Activated naive CD8-positive, alpha-beta T cell treated with anti-CD3 and anti-CD28 coated beads for 36 hours (primary cell): ENCODE measurements at places on chromosomes 12 and 14. TPM values are rescaled to one million over a fixed set of nuclear protein-coding genes. Genes with fewer than 3 reads are reported as not detected.

- no peak for DNase-seq
These were observed 336.4 kb downstream of the FOXG1 start for GRCh38 chr14:29102996-29103395.

Gene TNS2
- total RNA-seq, result 1.5 TPM

DNA sequence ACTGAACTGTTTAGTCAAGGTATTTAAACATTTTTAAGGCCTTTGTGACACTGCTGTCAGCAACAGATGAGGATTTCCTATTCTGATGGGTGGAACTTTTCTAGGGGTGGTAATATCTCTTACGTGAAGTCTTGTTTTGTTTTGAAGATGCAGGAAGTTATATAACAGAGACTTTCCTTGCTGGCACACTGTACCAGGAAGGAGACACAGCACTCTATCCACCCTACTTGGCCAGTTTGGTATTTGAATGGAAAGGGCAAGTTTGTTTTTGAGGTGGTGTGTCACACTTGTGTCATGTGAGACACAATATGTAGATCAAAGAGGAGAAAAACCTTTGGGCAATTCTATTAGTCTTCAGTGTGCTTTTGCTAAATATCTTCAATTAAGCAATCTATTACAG lies 51.6 kb upstream of the SRP54 start:
- peak; percentile 36 for DNase-seq

- no peak for DNase-seq
These were observed 91.6 kb upstream of the SYT10 start for GRCh38 chr12:33531261-33531660.

- no peak for DNase-seq
These were observed at the start of gene AQP5 for GRCh38 chr12:49961111-49961922. TSS of gene AQP5 (plus strand) at chr12:49961872. CDS start at chr12:49962018, 146 bp downstream.

DNA sequence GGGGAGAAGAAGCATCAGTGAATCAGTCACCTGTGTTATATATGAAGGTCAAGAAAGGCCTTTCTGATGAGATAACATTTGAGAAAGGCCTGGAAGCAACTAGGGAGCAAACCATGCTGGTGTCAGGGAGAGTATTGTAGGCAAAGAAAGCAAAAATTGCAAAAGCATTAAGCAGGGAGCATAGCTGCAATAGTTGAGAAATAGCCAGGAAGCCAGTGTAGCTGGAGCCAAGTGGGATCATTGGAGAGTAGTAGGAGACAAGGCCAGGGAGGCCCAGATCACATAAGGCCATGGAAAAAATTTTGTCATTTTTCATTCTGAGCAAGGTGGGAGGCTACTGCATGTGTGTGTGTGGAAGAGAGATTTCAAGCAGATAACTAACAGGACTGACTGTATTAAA lies 18.8 kb upstream of the MAGOHB start:
- no peak for DNase-seq

DNA sequence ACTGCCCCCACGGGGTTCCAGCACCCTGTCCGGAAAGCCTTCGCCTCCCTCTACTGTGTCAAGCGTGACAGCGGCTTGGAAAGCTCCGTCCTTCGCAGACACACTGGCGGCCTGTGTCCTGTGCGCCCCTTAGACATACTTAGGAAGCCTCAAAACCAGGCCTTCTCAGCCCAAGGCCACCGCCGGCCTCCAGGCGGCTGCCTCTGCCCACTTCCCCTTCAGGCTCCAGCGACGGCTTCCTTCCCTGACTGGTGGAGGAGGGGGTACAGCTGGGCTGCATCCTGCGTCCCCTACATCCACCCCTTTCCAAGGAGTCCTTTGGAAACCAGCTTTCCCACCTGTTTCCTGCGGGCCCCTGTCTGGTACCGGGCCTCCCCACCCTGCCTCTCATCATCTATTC lies 2.5 kb upstream of the CACNA2D4 start:
- DNase-seq, result no peak

Gene MMP14
- 1.1 TPM for total RNA-seq

Gene SIVA1
- 147 TPM for total RNA-seq
